ENCODE measurements at places on chromosomes 2 and 18.

DNA sequence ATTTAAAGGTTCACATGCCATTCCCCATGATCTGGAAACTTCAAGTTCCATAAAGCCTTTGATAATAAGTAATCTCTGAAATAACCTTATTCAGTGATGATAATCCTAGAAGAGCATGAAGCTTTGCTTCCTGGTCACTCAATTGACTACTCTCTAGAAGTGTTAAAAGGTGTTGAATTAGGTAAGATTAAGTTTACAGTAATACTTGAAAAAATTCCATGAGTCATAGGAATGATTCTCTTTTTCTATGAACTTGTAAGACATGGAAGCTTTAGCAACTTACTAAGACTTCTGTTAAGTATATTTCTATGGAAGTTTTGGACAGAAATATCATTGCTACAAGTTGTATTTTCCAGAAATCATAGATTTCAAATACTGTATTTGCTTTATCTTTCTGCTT, 100.6 kb downstream of the MYO1B start:
- no peak for DNase-seq

DNA sequence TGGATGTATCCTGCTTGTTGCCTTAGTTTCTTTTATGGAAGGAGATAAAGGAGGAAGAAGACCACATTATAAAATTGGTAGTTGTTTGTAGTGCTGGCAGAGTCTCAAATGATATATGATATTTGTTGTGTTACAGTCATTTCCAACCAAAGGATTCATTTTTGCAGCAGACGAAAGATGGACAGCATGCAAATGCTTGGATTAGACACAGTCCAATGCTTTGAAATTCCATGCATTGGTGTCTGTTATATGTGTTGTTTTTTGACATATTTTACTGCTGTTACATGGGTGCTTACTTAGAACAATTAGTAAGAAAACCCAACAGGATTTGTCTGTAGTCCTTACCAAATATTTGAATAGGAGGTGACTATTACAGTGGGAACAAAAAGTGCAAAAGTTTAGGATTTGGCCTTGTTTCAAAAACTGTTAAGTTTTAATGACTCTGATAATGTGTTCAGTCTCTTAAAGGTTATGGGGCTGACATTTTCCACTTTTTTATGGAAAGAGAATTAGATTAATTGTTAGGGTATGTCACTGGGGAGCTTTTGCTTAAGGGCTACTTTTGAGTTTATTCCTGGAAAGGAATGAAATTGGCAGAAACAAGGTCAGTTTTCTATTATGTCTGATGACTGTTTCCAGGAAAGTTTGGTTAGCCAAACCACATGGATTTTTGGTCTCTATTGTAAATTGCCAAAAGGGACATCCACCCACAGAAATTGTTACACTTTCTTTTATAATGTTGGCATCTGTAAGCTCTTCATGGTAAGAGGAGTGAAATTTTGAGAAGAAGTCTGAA, 229.4 kb upstream of the MMADHC start:
- DNase-seq = no peak

DNA sequence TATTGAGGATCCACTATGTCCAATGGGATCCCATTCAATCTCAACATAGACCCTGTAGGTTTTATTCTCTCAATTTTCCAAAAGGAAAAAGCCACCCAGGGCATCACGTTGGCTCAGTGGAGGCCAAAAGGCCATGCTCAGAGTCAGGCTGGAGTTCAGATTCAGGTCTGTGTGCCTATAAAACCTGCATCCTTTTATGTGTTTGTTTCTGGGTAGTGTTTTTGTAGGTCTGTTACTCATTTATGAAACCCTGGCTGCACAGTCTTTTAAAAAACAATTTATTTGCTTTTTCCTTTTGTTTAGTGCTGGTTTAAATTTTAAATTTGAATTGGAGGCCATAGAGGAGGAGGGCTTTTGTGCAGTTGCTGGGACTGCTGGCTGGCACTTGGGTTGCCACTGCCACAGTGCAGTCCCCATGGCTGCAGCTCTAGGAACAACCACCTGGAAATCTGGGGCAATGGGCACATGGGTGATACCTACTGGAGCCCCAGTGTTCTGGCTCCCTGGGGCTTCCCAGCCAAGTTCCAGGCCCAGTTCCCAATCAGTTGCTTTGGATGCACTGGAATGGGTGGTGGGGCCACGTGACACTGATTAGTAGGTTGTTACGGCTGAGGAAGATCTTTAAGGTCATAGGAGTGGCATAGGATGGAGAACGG, 31.3 kb downstream of the IL1R2 start:
- no peak for DNase-seq

GRCh38 chr18:59885579-59886163, 14.1 kb upstream of the PMAIP1 start:
- no peak for DNase-seq

GRCh38 chr2:238290091-238290509, 1.7 kb upstream of the PER2 start:
- no peak for DNase-seq

All from stimulated activated CD4-positive, alpha-beta T cell treated with anti-CD3 and anti-CD28 coated beads, Interleukin-15, amount 100 ng/mL, for 48 hours (primary cell).